ENCODE measurements at places on chromosomes 16 and 17.
A peak's percentile ranks its signal among the peaks of the same experiment; 100 is the strongest.

DNA sequence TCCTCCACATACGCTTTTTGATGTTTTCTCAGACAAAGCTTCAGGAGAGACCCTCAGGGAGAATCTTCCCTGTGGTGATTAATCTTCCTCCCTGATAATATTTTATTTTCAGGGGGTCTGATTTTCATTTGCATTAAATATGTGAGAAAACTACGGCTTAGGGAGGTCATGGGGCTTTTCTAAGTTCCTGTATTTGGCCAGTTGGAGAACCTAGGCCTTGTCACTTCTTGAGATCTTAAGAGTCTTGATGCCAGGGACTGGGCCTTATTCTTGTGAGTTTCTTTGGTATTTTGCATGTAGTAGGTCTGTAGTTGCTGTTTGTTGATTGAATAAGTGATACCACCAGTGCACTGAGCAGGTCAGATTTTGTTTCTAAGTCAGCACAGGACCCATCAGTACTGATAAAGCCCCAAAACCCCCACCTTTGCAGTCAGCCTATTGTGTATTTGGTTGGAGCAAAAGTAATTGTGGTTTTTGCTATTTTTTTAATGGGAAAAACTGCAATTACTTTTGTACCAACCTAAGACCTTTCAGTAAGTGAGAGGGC lies 130.1 kb downstream of the PRKCA start:
- no peak for DNase-seq

DNA sequence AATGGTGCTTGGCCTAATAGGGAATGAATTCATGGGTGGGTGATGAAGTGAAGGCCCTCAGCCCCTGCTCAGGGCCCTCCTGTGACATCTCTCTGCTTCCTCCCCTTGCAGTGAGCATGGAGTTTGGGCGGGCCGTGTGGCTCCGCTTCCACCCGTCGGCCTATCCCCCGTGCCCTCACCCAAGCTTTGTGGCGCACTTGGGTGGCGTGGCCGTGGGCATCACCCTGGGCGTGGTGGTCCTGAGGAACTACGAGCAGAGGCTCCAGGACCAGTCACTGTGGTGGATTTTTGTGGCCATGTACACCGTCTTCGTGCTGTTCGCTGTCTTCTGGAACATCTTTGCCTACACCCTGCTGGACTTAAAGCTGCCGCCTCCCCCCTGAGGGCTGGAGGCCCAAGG lies 21.1 kb downstream of the C17orf75 start:
- no peak for DNase-seq

GRCh38 chr17:48100591-48101011 lies 677 bp downstream of the CBX1 start:
- peak; percentile 16 for DNase-seq

DNA sequence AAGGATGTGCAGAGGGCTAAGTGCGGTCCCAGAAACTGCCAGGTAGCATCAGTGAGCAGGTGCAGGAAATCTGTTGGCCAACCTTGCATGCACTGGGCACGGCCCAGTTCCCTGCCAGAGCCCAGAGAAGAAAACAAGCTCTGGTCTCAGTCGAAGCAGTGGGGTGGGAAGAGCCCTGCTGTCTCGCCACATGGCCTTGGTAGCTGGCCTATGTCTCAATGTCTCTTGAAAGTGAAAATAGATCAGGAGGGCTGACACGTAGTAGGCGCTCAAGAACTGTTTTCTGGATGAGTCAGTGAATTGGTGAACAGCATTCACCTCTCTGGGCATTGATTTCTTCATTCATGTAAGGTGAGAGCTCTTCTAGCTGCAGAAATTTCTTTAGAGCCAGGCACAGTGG lies 90.4 kb downstream of the MARF1 start:
- DNase-seq, result no peak

DNA sequence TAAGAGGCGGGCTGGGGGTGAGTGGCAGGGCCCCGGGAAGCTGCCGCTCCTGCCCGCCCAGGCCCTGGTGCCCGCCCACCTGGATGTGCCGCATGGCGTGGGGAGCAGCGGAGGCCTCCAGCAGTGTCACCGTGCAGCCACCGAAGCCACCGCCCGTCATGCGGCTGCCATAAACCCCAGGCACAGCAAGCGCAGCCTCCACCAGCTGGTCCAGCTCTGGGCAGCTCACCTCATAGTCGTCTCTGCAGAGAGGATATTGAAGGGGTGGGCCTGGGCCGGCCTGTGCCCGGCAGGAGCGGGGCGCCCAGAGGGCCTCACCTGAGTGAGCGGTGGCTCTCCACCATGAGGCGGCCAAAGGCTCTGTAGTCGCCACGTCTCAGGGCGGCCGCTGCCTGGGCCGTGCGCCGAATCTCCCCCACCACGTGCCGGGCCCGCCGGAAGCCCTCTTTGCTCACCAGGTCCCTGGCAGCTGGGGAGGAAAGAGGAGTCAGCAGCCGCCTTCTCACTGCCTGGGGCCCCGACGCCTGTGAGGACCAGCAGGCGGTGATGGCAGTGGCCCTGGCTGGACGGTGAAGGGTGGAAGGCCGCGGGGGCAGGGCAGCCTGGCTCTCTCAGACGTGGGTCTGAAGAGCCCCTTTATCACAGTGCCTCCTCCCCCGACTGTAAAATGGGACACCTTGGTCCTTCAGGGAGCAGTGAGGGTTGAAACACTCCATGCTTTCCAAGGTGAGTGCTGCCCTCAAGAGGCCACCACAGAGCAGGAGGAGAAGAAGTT lies 6.7 kb downstream of the GALK1 start:
- no peak for DNase-seq

GRCh38 chr17:67435786-67436185 lies 58.7 kb downstream of the PITPNC1 start:
- no peak for DNase-seq

- no peak for DNase-seq
Measured at GRCh38 chr16:46975908-46976470, 2.5 kb upstream of the DNAJA2 start.

DNA sequence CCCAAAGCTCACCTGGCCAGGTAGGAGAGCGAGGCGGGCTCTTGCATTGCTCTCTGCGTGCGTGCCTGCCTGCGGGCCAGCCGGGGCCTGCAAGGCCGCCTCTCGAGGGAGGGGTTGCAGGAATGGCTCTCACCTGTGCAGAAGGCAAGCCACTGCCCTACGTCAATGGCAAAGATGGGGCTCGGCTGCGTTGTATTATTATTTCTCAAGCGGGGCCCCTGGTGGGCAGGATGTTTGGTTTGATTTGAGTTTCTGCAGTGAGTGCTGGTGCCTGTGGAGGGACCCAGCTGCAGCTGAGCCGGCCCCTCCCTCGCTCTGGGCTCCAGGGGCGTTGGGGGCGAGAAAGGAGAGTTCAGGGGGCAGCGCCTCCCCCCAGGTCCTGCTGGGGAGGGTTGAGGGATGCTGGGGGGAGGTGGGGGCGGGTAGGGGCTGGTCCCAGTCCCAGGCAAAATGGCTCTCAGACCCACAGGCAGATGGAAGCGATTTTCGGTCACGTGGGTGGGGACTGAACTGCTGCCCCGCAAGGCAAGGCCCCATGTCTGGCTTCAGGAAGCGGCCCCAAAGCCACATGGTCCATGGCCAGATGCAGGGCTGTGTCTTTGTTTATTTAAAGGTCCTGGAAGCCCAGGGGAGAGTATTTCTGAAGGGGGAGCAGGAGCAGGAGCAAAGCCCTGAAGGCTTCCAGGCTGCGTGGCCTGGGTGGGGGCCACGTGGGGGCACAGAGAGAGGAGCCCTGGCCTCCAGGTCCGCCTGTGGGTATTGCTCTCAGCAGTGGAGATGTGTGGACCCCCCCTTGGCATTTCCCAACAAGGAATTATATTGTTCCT lies 338.8 kb downstream of the SEC14L1 start:
- no peak for DNase-seq

DNA sequence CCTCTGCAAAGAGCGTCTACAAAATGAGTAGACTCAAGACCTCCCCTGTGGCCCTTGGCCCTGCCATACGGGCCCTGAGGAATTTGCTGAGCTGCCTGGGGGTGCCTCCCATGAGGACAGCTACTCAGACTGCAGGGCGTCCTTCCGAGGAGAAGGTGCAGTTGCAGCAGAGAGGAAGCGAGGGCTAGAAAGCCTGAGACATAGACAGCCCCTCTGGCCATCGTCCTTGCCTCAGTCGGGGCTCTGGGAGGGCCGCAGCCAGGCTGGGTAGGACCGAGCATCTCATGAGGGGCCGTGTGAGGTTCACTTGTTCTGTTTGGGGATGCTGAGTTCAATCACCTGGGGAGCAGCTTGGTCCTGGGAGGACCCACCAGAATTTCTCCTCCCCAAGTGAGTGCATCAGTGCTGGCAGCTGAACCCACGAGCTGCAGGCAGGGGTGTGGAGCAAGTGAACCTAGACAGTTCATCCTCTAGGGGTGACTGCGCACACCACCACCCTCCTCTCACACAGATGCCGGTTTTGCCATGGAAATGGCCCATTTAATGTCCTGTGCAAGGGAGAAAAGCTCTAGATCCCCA lies 20.3 kb downstream of the RAB11FIP4 start:
- DNase-seq, result no peak

DNA sequence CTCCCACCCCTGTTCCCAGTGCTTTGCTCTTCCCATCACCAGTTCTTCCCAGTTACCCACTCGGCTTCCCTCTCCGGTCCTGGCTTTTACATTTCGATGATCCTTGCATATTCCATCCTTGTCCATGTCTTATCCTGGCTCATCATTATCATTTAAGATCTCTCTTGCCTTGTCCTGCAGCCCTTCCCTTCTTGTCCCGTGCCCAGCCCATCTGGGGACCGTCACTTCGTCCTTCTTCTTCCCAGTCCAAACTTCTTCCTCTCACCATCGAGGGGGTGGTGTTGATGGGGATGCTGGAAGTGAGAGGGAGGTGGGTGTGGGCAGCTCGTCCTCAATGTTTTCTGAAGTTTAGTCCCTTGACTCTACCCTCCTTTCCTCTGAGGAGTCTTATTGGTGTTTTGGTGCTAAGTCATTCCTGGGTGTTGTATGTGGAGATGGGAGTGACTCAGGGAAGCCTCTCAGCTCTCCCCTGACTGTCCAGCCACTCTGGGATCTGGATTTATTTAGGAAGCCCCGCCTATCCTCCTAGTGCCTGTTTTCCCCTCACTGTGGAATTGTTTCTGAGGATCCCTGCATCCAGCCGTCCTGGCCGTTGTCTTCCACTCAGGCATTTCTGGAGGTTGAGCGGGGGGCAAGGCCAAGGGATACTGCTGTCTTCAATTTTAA lies 975 bp downstream of the SNX29 start:
- DNase-seq, result no peak

DNA sequence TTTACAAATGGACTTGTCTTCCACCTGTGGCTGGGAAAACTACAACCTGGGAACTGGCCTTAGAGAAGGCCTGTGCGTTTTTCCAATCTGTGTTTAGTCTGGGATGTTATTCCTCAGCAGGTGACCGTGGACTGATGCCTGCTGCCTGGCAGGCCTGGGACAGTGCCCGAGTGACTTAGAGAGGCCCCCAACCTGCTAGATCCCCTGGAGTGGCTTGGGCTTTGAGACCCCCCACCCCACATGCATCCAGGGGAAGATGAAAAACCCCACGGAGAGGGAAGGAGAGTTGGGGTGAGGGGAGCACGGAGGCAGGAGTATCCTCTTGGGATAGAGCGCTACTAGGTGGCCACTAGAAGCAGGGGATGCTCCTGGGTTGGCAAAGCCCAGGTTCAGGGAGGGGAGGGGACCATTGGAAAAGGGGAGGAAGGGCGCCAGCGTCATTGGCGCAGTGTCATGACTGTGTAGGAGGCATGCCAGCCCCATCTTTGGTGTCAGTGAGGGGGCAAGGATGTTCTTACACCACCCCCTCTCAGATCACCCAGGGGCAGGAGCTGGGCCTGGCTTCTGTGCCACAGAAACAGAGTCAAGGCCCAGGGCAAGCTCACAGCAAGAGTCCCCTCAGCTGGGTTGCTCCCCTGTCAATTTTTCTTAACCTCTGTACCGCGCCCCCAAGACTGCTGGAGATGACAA lies 54.1 kb downstream of the MEAK7 start:
- DNase-seq, result no peak

- no peak for DNase-seq
Measured at GRCh38 chr17:48225725-48226567, 118.4 kb downstream of the SNX11 start.

GRCh38 chr16:23302045-23302956 lies at the start of gene SCNN1B:
Gene SCNN1B, plus strand, starts transcription at chr16:23302302. Its CDS starts 46,298 bp downstream, at chr16:23348600.
- no peak for DNase-seq

DNA sequence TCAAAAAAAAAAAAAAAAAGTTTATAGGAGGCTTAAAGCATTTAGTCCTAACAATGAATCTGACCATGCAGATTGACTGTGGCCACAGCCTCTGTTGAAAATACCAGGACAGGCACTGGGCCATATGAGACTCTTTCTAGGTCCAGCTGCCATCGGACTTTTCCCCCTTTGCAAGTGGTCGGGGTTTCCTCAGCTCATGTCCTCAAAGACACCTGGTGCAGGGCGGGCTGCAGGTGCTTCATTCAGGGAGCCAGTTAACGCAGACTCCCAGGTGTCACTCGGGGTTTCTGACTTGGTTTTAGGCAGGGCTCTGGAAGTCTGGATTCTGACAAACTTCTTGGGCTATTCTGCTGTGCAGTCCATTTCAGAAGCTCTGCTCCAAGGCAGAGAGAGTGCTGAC lies 20.9 kb downstream of the ELAC2 start:
- DNase-seq, result no peak

DNA sequence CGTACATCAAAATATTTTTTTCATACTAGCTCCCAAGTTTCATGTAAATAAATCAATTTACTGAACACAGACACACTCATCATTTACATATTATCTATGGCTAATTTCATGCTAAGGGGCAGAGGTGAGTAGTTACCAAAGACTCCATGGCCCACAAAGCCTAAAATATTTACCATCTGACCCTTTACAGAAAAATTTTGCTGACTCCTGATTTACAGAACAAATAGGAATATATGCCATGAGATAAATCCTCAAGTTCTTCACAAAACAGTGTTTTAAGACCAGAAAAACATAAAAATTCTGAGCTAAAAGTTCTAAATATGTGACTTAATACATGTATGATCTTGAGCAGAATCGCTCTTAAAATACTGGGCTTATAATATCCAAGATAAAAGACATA lies 36.6 kb upstream of the PHLPP2 start:
- no peak for DNase-seq

DNA sequence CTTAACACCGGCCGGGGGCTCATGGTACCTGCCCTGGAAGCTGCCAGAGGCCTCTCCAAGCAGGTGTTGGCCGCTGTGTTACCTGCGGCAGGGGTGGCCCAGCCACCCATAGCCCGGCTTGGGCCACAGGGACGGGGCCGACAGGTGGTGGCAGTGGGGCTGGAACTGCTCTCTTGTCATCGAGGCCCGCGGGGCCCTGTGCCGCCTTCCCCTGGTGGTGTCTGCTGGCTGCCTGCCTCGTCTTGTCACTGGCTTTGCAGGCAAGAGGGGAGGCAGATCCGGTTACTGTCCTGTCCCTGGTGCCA lies 27.1 kb downstream of the GSE1 start:
- no peak for DNase-seq

GRCh38 chr17:74437702-74438101 lies 5.8 kb downstream of the GPRC5C start:
- DNase-seq, result no peak

- no peak for DNase-seq
Measured at GRCh38 chr16:57061084-57061905, 31.1 kb upstream of the CPNE2 start.
